ENCODE measurements at places on chromosomes 3 and 15.

GRCh38 chr3:8968375-8968882, 5.2 kb upstream of the RAD18 start:
- no peak for DNase-seq

- DNase-seq, result no peak
Observed at GRCh38 chr3:106485217-106485616, 616.4 kb upstream of the CBLB start.

- no peak for DNase-seq
Observed at GRCh38 chr3:11969986-11970385, 34.2 kb upstream of the SYN2 start.

DNA sequence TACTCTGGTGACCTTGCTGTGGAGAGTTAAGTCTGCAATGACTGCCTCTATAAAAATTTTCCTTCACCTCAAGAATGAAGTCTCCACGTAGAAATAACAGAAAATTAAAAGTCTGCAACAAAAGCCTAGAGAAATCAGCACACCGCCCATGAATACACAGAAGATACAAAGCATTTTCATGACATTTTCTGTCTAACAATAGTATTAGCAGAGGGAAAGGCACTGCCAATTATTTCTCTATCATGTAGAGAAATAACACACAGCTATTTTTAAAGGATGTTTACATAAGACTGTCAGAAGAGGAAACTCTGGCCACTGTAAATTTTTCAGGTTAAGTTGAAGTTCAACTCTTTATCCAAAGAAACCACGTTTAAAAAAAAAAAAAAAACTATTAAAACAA, 80.8 kb downstream of the GSK3B start:
- DNase-seq, result no peak

DNA sequence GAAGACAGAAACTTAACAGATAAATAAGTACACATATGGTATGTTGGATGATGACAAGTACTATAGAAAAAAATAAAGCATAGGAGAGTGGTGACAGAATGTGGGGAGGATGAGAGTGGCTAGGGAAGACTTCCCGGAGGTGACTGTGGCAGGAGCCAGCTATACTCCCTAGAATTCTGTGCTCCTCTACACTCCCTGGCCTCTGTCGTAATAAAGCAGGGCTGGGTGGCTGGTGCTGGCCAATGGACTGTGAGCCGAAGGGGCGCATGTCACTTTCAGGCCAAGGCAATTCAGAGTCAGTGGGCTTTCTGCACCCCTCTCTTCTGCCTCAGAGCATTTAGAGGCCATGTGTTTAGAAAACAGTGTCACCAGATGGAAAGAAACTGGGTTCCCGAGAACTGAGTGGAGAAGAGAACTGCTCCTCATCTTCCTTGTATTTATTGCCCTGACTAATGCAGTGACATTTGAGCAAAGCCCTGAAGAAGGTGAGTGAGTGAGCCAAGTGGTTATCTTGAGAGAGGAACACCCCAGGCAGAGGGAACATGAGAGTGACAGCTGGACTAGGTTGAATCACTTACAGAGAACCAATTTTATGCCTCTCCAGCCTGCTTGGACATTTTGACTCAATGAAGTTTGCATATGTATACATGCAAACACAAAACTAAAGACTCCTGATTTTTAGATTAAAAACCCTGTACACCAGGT, 5.2 kb upstream of the VPS8 start:
- DNase-seq, result no peak

DNA sequence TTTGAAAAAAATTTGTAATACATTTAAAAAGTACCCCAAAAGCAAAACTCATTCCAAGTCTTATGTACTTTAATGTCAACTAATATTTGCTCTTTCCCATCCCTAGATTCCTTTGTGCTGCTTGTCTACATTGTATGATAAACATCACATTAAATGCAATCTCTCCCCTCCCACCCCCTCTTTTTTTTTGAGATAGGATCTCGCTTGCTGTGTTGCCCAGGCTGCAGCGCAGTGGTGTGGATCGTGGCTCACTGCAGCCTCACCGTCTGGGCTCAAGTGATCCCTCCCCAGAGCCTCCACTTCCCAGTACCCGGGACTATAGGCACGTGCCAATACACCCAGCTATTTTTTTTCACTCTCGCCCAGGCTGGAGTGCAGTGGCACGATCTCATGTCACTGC, 12.6 kb downstream of the MAP2K1 start:
- DNase-seq, result no peak

GRCh38 chr15:43220991-43221403, at the start of gene EPB42:
Gene EPB42, minus strand, starts transcription at chr15:43221018. Its CDS starts 193 bp downstream, at chr15:43220825.
- DNase-seq, result no peak

GRCh38 chr3:147890114-147890513, 480.9 kb downstream of the ZIC1 start:
- no peak for DNase-seq

- no peak for DNase-seq
Observed at GRCh38 chr15:98812716-98813446, 164.5 kb downstream of the IGF1R start.

All from trophoblast cell (in vitro differentiated cells and primary cell).